ENCODE measurements at places on chromosomes 11 and 22. TPM values are rescaled to one million over a fixed set of nuclear protein-coding genes. Genes with fewer than 3 reads are reported as not detected.

PRR14L gene
- 48.2 TPM for total RNA-seq

DNA sequence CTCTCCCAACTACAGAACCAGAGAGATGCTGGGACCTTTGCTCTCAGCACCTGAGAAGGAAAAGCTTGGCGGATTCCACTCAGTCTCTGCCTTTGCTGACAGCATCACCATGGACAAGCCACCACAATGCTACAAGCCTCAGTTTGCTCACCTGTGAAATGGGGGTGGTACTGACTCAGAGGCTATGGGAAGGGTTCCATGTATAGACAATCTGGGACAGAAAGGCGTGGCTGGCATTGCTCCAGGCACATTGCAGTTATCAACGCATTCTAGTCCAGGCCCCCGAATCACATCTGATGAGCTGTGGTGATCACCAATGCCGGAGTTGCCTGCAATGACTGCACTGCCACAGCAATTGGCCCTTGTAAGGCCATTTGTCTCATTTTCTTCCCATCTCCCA lies 72.6 kb downstream of the ISX start:
- no peak for DNase-seq

- DNase-seq: no peak
Observed at GRCh38 chr11:105273660-105274280, 134.2 kb upstream of the CARD18 start.

TEAD1 gene
- total RNA-seq: 152 TPM

DNA sequence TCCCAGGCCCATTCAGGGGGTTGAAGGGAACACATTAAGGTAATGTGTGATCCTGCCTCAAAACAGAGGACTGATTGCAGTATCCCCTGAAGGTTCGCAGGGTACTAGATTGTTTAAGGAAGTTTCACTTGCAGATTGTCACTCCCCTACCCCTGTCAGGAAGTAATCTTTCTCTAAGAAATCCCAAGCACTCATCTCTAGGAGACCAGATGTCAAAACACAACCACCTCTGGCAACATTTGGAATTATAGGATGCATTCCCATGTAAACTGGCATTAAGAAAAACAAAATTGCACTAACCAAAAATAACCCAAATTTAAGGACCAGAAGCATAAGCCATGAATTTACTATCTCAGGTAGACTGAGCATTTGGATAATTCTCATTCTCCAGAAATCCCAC lies 1.6 kb downstream of the MRPL17 start:
- no peak for DNase-seq

- no peak for DNase-seq
Observed at GRCh38 chr22:17969701-17970113, 54.7 kb downstream of the MICAL3 start.

UBQLN3 gene
- total RNA-seq: not detected

KRTAP5-8 gene
- total RNA-seq: not detected

DNA sequence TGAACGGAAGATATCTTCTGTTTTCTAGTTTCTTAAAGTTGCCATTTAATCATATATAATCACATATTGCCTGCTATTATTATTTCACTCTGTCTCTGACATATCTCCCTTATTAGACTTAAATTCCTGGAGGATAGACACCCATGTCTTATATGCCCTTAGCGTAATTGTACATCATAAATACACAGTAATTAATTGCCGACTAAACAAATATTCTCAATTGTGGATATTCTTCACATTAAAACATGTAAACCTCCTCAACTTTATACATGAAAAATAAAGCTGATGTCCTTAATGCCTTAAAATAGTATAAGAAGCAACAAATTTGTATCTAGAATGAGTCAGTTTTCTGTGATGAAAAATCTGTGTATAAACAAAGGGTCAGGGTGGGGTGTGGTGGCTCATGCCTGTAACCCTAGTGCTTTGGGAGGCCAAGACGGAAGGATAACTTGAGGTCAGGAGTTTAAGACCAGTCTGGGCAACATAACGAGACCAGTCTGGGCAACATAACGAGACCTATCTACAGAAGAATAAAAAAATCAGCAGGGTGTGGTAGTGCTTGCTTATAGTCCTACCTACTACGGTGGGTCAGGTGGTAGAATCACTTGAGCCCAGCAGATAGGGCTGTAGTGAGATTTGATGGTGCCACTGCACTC lies 6.1 kb downstream of the ZDHHC13 start:
- DNase-seq: no peak

GRCh38 chr11:288478-289397 lies at the start of gene PGGHG:
Gene PGGHG, plus strand, starts transcription at chr11:289126. Its CDS starts 691 bp downstream, at chr11:289817.
- DNase-seq: no peak

DNA sequence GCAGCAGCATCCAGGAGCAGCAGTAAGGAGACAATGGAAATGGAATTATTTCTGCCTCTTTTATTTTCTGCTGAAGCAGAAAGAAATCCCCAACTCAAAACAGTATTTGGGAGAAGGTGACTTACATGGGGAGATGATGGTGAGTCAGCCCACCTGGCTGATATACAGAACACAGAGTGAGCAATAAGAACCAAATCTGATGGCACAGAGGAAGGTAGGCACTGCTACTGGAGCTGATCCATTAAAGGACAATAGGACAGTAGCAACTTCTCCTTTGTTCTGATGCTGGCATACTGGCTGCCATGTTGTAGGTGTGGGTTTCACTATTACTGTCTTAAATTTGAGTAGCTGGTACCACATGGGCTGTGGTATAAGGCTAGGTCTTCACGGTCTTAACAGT lies 45.2 kb downstream of the CLPB start:
- no peak for DNase-seq

GRCh38 chr22:31044262-31044861 lies 36.8 kb upstream of the SMTN start:
- DNase-seq: no peak

DNA sequence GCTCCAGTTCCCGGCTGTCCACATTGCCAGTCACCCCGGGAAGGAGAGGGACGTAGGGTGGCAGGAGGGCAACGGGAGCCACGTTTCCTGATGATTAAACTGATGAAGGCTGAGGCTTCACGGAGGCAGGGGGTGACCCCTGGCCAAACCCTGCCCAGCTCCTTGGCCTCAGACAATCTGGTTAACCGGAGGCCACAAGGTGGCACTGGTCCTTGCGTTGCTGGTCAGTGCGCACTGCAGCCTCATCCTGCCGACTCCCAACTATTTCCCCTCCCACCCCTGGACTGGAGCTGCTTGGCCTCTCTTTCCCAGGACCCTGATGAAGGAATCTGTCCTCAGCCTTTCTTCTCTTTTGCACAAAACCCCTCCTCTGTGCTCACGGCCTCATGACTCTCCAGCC lies 75.3 kb downstream of the PDE2A start:
- DNase-seq: no peak

MS4A12 gene
- not detected for total RNA-seq

- no peak for DNase-seq
Observed at GRCh38 chr22:44604455-44604854, 97.5 kb upstream of the PRR5 start.

CEND1 gene
- total RNA-seq: 0.27 TPM

DNA sequence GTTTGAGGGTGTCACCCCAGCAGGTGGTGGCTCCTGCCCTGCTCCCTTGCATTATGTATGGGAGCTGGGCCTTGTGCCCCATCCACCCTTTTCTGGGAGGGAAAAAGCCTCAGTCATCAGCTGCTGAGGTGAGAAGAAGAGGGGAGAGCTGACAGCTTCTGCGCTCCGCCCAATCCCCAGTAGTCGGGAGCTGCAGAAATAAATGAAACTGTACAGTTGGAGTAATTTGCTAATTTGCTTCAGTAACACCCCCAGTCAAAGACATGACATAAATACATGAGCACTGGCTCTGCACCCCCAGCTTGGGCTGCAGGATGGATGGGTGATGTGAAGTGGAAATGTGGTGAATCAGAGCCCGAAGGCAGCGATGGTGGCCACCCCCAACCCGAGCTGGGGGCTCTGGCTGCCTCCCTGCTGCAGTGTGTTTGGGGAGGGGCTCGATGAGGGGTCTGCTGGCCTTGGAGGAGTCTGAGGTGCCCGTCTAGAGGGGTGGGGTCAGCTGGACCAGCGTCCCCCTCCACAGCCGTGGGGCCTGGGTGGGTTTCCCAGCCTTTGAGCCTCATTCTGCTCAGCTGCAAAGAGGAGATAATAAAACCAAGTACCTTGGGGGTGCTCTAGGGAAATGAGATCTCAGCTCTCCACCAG lies 59.2 kb downstream of the MPPED1 start:
- no peak for DNase-seq

SYT8 gene
- 6.2 TPM for total RNA-seq

DNA sequence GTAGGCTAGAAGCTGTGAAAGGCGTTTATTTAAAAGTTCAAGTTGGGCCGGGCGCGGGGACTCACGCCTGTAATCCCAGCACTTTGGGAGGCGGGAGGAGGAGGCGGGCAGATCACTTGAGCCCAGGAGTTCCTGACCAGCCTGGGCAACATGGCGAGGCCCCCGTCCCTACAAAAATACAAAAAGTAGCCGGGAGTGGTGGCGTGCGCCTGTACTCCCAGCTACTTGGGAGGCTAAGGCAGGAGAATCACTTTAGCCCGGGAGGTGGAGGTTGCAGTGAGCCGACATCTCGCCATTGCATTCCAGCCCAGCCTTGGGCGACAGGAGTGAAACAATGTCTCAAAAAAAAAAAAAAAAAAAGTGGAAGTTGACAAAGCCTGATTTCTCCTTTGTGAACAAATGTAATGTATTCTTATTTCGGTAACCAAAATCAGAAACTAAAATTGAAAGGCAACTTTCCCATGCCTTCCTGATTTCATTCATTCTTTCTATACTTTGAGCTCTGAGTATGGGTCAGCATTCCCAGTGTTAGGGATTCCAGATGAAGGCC lies 825 bp downstream of the PTPMT1 start:
- no peak for DNase-seq

DNA sequence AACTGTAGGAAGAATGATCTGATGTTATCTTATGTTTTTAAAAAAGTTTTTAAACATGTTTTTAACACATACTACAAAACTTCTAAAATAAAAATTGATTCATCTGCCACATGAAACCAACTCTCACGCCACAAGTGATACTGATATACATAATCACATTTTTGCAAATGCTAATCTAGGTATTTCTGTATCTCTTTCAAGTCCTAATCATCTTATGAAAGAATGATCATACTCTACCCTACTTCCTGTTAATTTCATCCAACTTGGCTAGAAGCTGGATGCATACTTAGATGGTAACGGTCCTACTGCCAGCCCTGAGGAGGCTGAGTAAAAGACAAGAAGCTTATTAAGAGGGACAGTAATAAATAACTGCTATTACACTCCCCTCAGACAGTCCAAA lies 19.2 kb downstream of the THAP12 start:
- DNase-seq: no peak

FOLR1 gene
- not detected for total RNA-seq

GRCh38 chr11:61757213-61757862 lies 4.9 kb downstream of the MYRF start:
- no peak for DNase-seq

ISX gene
- not detected for total RNA-seq

B3GAT1 gene
- total RNA-seq: 2.4 TPM

DNA sequence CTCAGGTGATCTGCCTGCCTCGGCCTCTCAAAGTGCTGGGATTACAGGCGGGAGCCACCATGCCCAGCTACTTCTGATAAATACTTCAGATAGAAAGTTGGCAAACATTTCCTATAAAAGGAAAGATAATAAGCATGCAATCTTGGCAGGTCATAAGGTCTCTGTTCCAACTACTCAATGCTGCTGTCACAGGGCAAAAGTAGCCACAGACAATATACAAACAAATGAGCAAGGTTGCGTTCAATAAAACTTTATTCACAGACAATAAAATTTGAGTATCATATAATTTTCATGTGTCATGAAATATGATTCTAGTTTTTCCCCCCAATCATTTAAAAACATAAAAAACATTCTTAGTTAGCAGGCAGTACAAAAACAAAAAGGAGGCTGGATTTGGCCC lies 53.1 kb upstream of the CLNS1A start:
- DNase-seq: no peak

GRCh38 chr11:62497132-62497801 lies 49.3 kb downstream of the AHNAK start:
- no peak for DNase-seq

SYCE3 gene
- not detected for total RNA-seq

- DNase-seq: no peak
Observed at GRCh38 chr22:45918459-45919370, 58.2 kb downstream of the WNT7B start.

DNA sequence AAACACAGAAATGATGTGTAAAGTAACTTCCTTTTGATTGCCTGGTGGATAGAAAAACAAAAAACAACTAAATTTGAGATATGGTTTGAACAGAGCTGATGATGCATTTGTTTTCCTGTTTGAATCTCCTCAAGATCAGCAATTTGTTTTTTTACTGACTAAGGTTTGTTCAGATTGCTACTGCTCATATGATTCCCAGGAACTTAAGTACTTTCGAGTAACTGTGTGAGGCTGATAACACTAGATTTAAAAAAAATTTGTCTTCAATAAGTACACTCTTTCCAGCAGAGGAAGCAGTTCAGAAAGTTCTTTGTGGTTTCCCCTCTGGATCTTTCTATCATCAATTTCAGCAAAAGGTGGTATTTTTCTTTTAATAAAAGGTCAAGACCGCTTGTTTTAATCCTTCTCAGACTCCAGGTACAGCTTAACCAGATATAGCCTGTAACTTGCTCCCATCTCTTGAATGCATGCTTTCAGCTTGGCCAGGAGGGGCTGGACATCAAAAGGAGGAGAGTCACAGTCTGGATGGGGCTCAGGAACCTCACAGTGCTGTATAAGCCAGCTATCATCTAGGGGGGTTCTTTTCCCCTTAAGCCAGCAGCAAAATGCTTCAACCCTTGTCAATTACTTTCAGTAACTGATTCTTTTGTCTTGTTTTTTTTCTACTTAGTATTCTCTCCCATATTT lies 12.3 kb upstream of the MS4A6E start:
- no peak for DNase-seq

DNA sequence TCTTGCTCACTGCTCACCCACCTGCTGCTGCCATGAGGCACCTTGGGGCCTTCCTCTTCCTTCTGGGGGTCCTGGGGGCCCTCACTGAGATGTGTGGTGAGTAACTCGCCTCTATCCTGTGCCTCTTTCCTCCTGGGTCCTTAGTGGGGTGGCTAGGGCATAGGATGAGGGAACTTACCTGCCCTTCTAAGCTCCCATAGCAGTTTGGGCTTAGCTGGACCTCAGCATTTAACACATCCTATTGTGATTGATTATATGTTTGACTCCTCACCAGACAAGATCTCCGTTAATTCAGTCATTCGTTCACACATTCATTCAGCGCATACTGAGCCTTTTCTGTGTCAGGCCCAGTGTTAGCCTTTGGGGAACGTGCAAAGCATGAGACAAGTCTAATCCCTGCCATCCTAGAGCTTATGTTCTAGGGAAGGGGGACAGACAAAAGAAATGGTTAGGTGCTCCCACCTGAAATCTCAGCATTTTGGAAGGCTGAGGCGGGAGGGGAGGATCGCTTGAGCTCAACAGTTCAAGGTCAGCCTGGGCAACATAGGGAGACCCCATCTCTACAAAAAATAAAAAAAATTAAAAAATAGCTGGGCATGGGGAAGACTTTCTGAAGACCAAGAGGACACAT lies 441 bp downstream of the TCN2 start:
- DNase-seq: no peak

Data from osteocyte (in vitro differentiated cells).